ENCODE measurements at places on chromosomes 4 and X. TPM values are rescaled to one million over a fixed set of nuclear protein-coding genes. Genes with fewer than 3 reads are reported as not detected.

Gene NDP
- 5.3 TPM for total RNA-seq

Gene GC
- not detected for total RNA-seq

Gene GRIA2
- total RNA-seq, result 0.17 TPM

Gene HEPH
- total RNA-seq, result 43.1 TPM

Gene MAGEA10
- not detected for total RNA-seq

Gene RENBP
- 5.4 TPM for total RNA-seq

Gene ASB11
- not detected for total RNA-seq

Gene CXCL3
- total RNA-seq, result 2.5 TPM

Gene DCAF4L1
- 0.17 TPM for total RNA-seq

Gene TCEAL6
- not detected for total RNA-seq

Gene CTAG1B
- total RNA-seq, result not detected

Gene ARR3
- total RNA-seq, result not detected

Gene CT45A5
- total RNA-seq, result not detected

Gene NEIL3
- 4.5 TPM for total RNA-seq

Gene GABRA4
- not detected for total RNA-seq

Gene CT45A3
- total RNA-seq, result not detected

Gene CDS1
- total RNA-seq, result 0.26 TPM

Gene JADE3
- 4.1 TPM for total RNA-seq

Gene TEX11
- under 0.01 TPM for total RNA-seq

Gene KCNIP4
- total RNA-seq, result not detected

Gene C4orf36
- 2.8 TPM for total RNA-seq

Gene CXCL5
- total RNA-seq, result 0.77 TPM

Gene FAM53A
- 0.77 TPM for total RNA-seq

Gene SLC7A11
- total RNA-seq, result 74.8 TPM

Gene USP17L19
- not detected for total RNA-seq

Gene MTTP
- total RNA-seq, result 0.26 TPM

Gene WDR1
- 331 TPM for total RNA-seq

Gene ASB5
- total RNA-seq, result 0.51 TPM

Gene INTS6L
- 4.1 TPM for total RNA-seq

Gene STOX2
- 0.66 TPM for total RNA-seq

Gene PPID
- total RNA-seq, result 34.4 TPM

Gene ADGRG2
- total RNA-seq, result under 0.01 TPM

Gene CTPS2
- 10.0 TPM for total RNA-seq

Gene TMSB15B
- 1.5 TPM for total RNA-seq

Gene MTMR1
- 19.0 TPM for total RNA-seq

Gene GPAT3
- 2.1 TPM for total RNA-seq

Gene GPR173
- 2.3 TPM for total RNA-seq

Gene L1CAM
- total RNA-seq, result 0.99 TPM

Gene MAGEA9B
- not detected for total RNA-seq

Gene BEX5
- not detected for total RNA-seq

Gene HTR2C
- not detected for total RNA-seq

Gene RPS6KA3
- total RNA-seq, result 29.0 TPM

Gene SLC9A7
- total RNA-seq, result 22.6 TPM

All from fibroblast of lung (primary cell).